ENCODE measurements at places on chromosomes 13 and 19.

DNA sequence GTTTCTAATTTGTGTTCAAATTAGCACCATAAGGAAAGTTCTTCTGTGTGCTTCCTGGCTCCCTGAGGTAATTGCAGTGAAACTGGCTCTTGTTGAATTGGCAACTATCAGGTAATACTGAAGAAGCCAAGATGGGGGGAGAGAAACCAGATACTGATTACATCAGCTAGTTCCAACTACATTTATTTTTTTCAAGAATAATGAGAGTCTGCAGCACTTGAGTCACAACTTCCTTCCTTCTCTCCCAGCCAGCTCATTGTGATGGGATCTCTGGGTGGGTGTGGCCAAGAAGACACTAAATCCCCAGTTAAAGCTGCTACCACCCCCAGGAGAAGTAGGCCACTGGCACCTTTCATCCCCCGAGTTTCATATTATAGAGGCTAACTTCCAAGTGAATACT lies 100.7 kb upstream of the RXFP2 start:
- DNase-seq, result no peak

- no peak for DNase-seq
Observed at GRCh38 chr13:28819735-28820098, 422 bp upstream of the MTUS2 start.

DNA sequence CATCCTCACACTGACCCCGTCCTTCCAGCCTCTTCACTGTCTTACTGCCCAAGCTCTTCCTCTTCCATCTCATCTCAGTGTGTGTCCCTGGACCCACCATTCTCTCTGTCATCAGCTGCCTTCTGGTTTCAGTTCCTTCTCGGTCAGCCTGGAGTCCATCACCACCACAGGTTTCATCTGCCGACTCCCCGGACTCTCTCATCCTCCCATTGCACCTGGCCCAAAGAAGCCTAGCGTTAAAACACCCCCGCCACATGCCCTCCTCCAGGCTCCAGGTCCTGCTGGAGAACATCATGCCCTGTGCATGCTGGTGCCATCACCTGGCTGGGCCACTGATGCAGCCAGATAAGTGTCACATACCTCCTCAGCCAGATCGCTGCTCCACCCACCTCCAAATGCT lies 122.1 kb upstream of the GPR12 start:
- no peak for DNase-seq

- no peak for DNase-seq
Observed at GRCh38 chr19:24072720-24073119, 14.3 kb upstream of the ZNF254 start.

GRCh38 chr19:50290011-50290410 lies 39.2 kb downstream of the KCNC3 start:
- no peak for DNase-seq

GRCh38 chr13:101492251-101492910 lies 39.9 kb downstream of the ITGBL1 start:
- DNase-seq, result no peak

DNA sequence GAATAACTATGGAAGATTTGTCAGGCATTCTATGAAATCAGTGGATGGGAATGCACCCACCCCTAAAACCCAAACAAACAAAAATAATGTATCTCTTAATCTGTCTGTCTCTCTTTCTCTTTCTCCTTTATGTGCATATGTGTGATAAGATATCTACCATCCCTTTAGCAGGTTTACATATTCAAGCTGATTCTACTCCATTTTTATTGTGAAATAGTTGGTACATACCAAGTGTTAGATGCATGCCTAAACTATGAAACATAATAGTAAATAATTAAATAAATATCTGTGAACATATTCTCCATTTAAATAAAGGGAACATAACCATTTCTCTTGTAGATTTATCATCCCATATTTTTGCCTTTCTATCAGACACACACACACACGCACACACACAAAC lies 121.8 kb upstream of the PCDH9 start:
- no peak for DNase-seq

DNA sequence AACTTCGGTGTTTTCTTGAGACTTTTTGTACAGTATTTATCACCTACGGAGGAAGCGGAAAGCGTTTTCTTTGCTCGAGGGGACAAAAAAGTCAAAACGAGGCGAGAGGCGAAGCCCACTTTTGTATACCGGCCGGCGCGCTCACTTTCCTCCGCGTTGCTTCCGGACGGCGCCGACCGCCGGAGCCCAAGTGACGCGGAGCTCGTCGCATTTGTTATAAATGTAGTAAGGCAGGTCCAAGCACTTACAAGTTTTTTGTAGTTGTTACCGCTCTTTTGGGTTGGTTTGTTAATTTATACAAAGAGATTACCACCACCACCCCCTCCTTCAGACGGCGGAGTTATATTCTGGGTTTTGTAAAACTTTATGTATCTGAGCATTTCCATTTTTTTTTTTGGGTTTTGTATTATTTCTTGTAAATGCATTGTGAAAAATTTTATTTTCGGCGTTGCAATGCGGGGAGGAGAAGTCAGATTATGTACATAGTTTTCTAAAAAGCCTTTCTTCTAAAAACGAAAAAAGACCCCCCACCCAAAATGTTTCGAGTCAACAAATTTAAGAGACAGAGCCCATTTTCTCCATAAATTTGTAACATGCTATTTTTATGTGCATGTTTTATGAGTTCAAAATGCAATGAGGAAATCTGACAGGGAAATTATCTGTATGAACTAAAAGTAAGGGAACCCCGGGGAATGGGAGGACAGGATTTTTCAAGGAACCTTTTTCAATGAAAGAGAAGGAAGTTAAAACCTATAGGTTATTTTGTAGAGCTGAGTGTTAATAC lies 2.3 kb downstream of the SOX1 start:
- DNase-seq, result no peak

GRCh38 chr13:97498419-97498818 lies 64.5 kb downstream of the RAP2A start:
- no peak for DNase-seq

- no peak for DNase-seq
Observed at GRCh38 chr19:33252418-33252962, 26.8 kb upstream of the SLC7A10 start.

DNA sequence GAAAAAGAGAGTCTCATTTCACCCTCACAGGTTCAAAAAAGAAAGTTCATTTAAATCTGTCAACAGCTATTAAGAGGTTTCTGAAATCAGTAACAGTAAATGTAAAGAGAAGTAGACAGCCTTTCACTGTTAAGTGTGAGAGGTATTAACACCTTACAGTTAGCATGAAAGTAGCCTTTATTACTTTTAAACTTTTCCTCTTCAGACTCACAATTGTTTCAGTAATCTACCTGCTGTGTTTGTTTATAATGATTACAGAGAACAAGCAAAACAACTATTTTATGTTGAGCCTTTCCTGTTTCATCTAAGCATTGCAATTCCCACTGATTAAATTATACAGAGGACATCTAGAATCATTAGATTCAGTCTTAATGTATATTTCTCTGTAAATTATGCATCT lies 159.8 kb downstream of the PCDH9 start:
- no peak for DNase-seq

- no peak for DNase-seq
Observed at GRCh38 chr19:35704218-35704617, at the start of gene ZBTB32. Gene ZBTB32 (plus strand): TSS chr19:35704558. CDS start chr19:35714627, 10,069 bp downstream.

GRCh38 chr19:46944123-46944748 lies 75.4 kb upstream of the NPAS1 start:
- DNase-seq, result no peak

DNA sequence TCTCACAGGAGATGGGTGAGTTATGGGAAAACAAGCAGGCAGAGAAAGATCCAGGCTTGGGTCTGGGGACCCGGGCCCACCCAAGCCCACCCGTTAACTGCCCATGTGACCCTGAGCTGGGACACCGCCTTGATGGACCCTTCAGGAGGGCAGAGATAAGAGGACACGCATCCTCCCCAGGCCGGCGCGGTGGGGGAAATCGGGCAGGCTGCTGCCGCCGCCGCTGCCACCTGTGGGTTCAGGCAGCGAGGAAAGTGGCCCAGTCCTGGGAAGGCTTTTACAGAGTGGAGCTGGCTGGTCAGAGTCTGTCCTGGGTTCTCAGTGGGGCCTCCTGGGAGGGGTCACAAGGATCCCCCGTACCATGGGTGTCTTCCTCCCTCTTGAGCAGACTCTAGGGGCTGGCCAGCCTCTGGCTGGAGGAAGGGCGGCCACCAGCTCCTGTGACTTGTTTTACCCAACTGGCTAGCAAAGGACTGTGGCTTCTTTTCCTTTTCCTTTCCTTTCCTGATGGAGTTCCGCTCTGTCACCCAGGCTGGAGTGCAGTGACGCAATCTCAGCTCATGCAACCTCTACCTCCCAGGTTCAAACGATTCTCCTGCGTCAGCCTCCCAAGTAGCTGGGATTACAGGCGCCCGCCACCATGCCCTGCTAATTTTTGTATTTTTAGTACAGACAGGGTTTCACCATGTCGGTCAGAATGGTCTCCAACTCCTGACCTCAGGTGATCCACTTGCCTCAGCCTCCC lies 155.4 kb downstream of the KDM4B start:
- DNase-seq, result no peak

All from memory B cell (primary cell).